Stimulated activated CD8-positive, alpha-beta memory T cell treated with anti-CD3 and anti-CD28 coated beads, Interleukin-15, amount 100 ng/mL, for 4 hours (primary cell): ENCODE measurements at places on chromosomes 6 and 20.

GRCh38 chr6:168417679-168418557, 23.1 kb upstream of the SMOC2 start:
- no peak for DNase-seq

DNA sequence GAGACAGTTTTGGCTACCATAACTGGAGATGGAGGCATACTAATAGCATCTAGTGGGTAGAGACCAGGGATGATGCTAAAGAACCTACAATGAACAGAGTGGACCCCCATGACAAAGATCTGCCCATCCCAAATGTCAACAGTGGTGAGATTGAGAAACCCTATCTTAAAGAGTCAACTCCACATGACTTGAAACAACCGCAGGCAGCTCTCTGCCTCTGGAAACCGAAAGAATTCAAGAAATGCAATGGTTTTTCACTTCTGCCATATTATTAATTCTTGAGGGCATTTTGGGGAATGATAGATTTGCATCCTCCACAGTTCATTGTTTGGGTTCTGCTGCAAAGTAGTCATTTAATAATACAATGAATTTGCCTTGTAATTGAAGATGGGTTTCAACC, 463.4 kb downstream of the MAFB start:
- no peak for DNase-seq

- no peak for DNase-seq
Measured at GRCh38 chr6:170230520-170231292, 60.2 kb downstream of the DLL1 start.

- no peak for DNase-seq
Measured at GRCh38 chr20:20864351-20865096, 152.1 kb upstream of the RALGAPA2 start.

- no peak for DNase-seq
Measured at GRCh38 chr6:119727504-119728219, 378.1 kb upstream of the MAN1A1 start.

DNA sequence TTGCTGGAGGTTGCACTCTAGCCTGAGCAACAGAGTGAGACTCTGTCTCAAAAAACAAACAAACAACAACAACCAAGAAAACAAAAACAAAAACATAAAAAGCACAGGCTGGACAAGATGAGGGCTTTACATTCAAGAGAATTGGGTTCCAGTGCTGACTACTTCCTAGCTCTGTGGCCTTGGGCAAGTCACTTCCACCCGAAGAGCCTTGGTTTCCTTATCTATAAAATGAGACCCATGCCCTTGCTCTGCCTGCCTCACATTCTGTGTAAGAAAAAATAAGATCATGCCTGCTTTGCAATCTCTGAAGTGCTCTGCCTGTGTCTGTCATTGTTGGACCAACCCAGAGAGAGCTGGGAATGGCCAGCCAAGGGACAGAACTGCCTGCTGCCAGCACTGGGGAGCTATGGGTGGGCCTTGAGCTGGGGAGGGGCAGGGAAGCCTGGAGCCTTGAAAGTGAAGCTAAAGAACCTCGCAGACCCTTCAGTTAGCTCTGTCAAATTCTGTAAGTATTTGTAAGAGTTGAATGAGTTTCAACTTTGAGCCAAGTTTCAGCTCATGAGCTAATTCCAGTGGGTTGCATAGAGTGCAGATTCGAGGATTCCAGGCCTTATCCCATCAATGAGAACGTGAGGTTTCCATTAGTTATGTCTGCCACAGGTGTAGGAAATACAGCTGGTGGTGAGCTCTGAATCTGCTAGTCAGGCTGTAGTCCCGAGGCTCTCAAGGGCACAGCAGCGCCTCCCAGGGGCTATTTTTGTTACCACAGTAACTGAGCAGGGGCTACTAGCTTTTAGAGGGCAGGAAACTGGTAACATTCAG, 93.2 kb downstream of the DLGAP4 start:
- no peak for DNase-seq

GRCh38 chr20:42041000-42041565, 422.9 kb upstream of the CHD6 start:
- no peak for DNase-seq

- no peak for DNase-seq
Measured at GRCh38 chr6:63690221-63690620, 54.6 kb downstream of the PHF3 start.

GRCh38 chr6:123616942-123617341, 19.8 kb downstream of the TRDN start:
- no peak for DNase-seq

- no peak for DNase-seq
Measured at GRCh38 chr6:36436466-36436865, 6.2 kb downstream of the PXT1 start.

DNA sequence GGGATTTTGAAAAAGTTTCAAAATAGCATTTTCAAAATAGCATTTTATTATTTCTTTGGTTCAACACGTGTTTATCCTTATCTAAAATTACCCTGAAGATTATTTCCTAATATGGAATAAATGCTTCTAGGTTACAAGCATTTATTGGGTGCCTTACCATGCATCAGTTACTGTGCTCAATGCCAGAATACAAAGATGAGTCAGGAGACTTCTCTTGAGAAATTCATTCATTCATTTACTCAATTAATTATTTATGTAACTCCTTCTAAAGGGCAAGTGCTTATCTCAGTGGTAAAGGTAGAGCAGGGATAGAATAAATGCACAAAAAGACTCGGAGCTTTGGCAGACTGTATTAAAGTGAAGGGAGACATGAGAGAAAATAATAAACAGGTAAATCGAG, 150.1 kb upstream of the PDE7B start:
- no peak for DNase-seq

DNA sequence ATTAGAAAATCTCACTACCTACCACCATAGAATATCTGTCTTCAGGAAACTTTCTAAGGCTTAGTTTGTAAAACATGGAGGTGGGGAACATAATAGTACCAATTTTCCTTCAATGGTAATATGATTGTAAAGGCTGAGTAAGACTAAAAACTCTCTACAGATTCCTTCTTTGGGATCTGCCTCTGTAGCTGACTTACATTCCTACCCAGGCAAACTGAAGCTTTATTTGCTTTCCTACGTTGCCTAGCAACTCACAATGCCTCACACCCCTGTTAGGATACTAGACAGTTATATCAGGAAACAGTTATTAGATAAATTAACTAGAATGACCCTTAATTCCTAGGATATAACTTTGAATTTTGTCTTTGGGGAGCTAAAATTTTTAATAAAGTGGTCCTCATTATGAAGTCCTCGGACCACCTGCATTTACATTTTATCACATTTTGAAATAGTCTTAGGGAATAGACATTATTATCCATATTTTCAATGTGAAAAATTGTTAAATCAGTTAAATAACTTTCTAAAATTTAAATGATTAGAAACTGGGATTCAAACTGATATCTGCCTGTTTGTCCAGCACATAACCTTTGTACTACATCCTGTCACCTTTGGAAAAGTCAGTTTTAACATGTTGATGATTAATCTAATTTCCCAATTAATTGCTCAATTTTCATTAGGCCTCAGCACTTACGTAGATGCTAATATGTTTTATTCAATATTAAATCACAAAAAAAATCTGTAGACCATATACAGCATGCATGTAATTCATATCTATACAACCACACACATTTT, 591.4 kb downstream of the RNF144B start:
- DNase-seq, result no peak

GRCh38 chr6:158389193-158389919, 77.1 kb downstream of the TULP4 start:
- no peak for DNase-seq

DNA sequence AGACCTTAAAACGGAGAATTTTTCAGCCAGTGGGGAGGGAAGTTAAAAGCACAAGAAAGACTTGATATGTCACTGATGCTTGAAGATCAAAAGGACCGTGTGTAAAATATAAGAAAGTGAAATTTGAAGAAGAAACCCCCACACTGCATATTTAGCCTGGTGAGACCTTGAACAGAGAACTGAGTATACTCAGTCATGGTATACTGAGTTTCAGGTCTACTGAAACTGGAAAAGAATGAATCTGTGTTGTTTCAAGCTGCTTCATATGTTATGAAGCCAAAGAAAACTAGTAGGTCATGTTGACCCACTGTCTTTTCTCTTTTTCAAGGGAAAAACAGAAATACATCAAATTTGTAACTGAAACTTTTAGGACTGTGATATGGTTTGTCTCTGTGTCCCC, 443.8 kb upstream of the GJE1 start:
- DNase-seq, result no peak
